ENCODE measurements at places on chromosomes 6 and 20. TPM values are rescaled to one million over a fixed set of nuclear protein-coding genes. Genes with fewer than 3 reads are reported as not detected.
A peak's percentile ranks its signal among the peaks of the same experiment; 100 is the strongest.

The SCRT2 gene
- not detected for total RNA-seq

The ACAT2 gene
- 38.3 TPM for total RNA-seq

The HLA-DMB gene
- total RNA-seq = 4.2 TPM

The SLC22A7 gene
- total RNA-seq = not detected

The MICA gene
- total RNA-seq = 46.8 TPM

The HCK gene
- total RNA-seq = not detected

The CTAGE9 gene
- total RNA-seq = not detected

The PAK5 gene
- total RNA-seq = not detected

The GPR6 gene
- not detected for total RNA-seq

The ZSWIM1 gene
- 14.2 TPM for total RNA-seq

The HLA-G gene
- total RNA-seq = 0.46 TPM

The SAPCD1 gene
- 4.4 TPM for total RNA-seq

The IMPG1 gene
- total RNA-seq = not detected

The WFDC2 gene
- 53.3 TPM for total RNA-seq

The GDAP1L1 gene
- total RNA-seq = not detected

DNA sequence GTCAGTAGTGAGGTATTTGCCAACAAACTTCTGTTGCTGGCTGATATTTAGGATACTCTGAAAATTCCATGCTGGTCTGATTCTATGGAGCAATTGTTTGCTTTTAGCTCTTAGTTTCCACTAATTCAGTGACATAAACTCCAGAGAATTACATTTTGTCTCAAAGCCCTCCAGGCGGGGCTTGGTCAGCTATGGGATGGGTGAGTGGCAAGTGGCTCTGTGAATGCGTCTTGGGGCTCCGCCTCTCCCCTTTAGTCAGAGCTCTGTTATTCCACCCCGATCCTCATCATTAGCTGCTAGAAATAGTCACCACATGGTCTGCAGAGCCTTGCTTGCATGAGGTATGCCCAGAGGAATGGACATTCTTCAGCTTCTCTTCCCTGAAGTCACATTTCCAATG, 540.6 kb downstream of the QKI start:
- DNase-seq = no peak

DNA sequence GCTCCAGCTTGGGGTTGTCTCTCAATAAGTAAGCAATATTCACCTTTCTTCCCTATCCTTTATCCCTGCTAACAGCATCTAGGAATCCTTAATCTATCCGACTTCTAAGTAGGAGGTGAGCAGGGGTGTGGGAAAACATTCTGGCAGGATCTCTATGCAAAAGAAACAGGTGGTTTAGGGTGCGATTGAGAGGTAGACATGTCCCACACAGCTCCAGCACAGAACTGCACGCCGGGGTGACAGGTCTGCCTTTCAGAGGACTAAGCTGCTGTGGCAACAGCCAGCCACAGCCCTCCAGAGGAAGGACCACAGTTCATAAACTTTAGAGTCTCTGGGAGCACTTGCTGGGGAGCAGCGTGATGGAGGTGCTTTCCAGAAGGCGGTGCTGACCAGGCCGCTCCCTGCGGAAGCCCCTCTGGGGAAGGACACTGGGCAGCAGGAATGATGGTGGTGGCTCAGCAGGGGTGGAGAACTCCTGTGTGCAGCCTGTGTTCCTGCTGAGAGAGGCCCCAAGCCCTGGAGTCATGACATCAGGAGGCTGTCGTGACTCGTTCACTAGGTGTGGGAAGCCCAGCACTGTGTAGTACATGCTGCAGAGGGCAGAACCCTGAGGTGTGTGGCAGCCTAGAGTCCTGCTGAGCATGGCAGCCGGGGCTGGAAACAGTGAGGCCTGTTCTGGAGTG, 509.6 kb downstream of the PRKN start:
- DNase-seq = no peak

GRCh38 chr6:87341899-87342298, 2.7 kb upstream of the C6orf163 start:
- no peak for DNase-seq

DNA sequence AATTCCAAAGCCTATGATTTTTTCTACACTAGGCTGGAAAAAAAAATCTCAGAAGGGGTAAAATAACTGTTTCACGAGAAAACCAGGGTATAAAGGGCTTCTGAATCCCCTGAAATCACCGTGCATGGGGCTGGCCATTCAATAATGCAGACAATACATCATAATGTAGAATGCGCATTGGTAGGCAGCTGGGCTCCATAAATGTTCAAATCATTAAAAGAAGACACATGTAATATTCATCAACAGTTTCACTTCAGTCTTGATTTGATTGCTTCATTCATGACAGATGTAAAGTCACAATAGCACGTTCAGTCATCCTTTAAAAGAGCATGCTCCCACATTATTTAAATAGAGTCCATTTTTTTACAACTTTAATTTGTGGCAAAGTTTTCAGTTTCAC, 20.5 kb downstream of the PTCHD4 start:
- DNase-seq = no peak

GRCh38 chr6:58198301-58198700, 880.9 kb downstream of the PRIM2 start:
- no peak for DNase-seq

DNA sequence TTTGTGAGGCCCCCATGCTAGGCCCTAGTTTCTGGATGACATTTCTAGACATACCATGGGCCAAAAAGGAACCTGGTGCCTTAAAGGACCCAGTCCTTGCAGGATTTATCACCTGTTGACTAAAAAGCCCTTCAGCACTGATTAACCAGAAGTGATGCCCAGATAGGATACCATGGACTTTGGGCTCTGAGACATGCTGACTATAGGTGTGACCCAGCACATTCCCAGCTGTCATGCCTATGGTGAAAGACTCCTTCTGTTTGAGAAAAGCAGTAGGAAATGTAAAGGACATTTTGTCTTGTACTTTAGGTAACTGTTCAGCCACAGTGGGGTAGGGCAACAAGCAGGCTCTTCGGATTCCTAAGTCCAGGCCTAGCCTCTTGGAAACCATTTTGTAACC, 724.2 kb downstream of the CD109 start:
- no peak for DNase-seq

DNA sequence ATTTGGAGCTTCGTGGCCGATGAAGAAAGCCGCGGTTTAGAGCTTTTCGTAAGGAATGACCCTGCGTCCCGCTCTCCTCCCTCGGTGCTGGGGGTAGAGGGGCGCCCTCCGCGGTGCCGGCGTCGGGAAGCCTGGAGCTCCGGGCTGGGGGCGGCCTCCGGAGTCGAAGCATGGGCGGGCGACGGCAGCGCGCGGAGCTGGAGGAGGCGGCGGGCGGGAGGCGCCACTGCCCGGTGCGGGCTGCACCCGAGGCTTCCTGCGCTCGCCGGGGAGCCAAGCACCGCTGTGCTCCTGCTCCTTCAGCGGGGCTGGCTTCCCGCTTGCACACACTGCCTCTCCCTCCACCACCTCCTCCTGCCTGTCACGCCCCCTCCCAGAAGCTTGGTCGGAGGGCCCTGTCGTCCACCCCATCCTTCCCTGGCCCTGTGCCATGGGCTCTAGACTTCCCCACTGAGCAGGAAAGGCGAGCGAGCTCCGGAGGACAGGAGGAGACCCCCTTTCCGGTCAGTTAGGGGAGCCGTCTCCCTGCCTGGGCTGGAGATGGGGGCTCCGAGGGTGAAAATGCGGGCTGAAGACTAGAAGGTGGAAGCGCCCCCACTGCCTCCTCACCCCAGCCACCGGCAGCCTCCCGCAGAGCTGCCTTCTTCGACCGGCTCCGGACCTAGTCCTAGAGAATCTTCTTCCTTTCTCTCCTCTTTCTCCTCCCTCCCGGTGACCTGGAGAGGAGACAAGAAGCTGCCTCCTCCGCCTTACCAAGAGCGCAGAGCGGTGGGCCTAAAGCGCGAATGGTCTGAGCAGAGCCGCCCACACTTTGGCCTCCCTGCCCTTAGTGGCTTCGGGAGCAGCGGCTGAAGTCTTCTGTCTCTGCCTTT, 1.8 kb downstream of the CDH4 start:
- DNase-seq = no peak

DNA sequence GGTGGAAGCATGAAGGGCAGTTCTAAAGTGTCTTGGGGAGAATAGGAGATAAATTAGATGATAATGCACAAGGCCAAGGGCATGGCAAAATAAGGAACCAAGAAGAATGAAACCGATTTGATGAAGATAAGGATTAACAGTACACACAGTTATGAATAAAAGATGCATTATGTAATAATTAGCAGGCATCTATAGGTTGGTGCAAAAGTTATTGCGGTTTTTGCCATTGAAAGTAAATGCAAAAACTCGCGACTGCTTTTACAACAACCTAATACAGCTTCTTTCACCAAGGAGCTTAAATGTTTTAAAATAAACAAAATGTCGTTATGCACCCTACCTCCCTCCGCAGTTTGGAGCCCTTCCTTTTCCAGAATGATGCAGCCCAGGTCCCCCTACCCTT, 29.0 kb downstream of the MAS1 start:
- DNase-seq = no peak

DNA sequence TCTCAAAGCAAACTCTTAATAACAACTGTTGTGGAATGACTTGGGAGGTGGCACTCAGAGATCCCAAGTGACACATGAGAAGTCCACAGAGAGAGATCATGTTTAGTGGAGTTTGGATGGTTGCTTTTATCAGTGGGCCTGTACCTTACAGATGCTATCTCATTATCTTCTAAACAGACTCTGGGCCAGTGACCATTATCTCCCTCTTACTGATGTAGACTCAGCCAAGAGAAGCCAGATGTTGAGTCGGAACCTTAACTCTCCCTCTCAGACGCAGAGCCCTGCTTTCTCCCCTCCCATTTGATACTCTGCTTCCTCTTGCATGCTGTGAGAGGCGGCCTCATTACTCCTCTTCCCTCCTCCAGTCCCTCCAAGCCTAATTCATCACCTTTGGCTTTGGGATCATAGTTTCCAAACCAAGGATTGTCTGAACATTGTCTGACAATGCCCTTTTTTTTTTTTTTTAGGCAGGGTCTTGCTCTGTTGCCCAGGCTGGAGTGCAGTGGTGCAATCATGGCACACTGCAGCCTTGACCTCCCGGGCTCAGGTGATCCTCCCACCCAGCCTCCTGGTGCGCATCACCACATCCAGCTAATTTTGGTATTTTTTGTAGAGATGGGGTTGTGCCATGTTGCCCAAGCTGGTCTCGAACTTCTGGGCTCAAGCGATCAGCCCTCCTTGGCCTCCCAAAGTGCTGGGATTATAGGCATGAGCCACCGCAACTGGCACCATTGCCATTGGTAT, 4.5 kb upstream of the DDR1 start:
- DNase-seq = no peak

DNA sequence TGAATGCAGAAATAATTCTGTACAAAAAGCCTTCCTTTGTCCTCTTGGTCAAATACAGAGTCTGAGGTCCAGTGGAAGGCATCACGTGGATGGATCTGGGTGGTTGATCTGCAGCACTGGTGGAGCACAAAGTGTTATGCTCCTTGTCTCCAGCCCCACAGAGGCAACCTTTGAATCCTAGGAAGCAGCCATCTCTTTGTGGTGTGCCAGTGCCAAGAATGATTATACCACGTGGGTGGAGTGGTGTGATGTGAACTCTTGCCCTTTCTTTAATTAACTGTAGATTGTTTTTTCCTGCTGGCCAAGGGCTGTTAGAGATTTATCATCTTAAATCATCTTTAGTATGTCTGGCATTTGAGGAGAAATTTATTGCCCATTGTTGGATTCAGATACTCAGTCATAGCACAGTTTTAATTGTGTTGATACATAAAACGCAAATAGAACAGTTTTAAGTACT, 31.1 kb downstream of the NCOA7 start:
- peak; percentile 37 for DNase-seq

- no peak for DNase-seq
Observed at GRCh38 chr20:17648791-17649730, 33.0 kb downstream of the RRBP1 start.

GRCh38 chr6:88360203-88360797, 194.2 kb upstream of the CNR1 start:
- peak; percentile 92 for DNase-seq

- no peak for DNase-seq
Observed at GRCh38 chr6:69366831-69367230, 430.0 kb downstream of the LMBRD1 start.

DNA sequence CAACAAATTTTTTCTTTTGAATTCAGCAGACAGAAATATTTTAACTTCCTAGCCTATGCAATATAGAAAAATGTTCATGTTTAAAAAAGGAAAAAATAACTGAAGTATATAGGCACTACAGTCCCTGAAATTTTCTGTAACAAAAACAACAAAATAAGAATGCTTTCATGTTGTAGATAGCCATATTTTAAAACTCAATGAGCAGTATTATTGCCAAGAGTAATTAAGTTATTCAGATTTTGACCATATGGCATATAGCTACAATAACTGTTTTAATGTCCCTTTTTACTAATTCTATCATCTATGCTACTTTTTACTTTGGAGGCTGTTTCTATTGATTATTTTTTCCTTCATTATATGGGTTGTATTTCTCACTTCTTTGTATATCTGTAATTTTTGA, 283.3 kb upstream of the RIMS1 start:
- no peak for DNase-seq

GRCh38 chr6:80742481-80742880, 636.0 kb downstream of the BCKDHB start:
- peak; percentile 9 for DNase-seq
